ENCODE measurements at places on chromosomes 16 and 17.
A peak's percentile ranks its signal among the peaks of the same experiment; 100 is the strongest.

DNA sequence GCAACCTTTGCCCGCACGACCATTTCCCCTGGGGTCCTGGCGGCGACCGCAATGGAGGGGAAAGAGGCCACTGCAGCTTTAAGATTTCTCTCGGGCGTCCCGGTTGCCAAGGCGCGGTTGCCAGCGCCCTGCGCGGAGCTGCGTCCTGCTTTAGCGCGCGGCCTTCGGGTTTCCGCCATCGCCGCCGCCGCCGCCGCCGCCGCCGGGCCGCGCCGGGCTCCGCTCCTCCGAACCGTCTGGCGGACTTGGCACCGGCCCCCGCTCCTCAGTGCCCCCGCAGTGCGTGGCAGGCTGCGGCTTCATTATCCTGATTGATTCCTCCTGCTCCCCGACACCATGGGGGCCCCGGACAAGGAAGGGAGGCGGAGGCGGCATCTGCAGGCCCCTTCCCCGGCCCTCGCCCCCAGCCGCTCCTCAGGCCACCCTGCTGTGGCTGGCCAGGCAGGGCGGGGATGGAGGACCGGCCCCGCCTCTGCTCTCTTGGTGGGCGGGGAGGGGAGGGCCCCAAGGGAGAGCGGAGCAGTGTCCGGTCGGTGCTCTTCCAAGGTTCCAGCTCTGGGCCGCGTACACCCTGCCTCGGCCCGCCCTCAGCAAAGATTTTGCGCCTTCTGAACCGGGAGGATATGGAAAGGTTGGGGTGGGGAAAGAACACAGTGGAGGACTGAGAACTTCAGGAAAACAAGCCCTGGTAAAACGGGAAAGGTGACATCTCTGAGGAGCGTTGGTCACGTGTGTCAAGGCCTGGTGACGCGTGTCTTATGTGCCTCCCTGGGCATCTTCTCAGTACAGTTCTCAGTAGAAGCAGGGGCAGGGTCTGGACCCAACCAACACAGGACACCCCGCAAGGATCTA is 34.0 kb downstream of the NEUROD2 start:
- peak; percentile 11 for DNase-seq

GRCh38 chr16:84823484-84823883 is 3.7 kb downstream of the CRISPLD2 start:
- no peak for DNase-seq

DNA sequence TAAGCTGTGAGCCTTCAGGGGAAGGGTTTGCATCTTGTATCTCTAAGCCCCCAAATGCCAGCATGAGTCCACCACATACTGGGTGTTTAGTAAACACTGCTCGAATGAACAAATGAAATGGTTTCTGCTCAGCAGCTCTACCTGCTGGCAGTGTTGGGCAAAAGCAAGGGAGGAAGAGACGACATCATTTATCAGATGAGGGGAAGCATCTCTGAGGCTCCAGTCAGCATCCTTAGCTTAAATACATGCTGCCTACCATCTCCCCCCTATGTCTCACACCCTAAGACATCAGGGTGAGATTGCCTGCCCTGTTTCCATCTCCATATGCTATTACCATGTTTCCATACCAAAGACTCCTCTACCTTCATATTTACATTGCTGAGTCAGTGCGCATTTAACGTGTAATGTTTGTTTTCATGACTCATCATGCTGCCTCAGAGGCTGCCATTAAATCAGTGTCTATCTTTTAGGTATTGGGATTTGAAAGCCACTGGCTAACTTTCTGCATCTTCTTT is 379.8 kb downstream of the UTP18 start:
- no peak for DNase-seq

DNA sequence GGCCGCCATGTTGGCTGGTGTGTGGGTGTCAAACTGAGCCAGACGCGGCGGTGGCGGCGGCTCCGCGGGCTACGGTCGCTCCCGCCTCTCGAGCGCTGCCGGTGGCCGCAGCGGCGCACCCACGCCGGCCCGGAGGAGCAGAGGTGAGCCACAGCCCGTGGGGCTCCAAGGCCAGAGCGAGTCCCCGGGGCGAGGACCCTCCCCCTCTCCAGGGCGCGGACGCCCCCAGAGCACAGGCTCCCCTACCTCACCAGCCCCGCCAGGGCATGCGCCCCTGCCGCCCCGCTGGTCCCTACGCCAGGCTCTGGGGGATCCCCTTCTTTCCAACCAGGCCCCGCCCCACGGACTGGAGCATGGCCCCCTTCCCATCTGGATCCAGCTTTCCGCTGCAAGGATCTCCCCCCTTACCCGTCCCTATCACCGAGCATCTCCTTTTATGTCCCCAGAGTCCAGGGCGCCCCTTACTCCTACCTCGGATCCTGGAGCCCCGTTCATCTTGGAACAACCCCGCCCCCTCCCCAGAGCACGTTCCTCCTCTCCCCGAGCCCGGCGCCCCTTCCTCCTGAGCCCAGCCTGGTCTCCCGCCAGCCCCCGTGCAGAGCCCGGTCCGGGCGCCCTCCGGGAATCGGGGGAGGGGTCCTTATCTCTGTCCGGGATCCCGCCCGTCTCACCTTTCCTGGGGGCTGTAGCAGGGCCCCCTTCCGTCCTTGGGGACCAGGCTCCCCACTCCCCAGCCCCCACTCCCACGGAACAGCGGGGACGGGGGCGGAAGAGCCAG is 412 bp downstream of the EPN2 start:
- DNase-seq, result peak; percentile 46

DNA sequence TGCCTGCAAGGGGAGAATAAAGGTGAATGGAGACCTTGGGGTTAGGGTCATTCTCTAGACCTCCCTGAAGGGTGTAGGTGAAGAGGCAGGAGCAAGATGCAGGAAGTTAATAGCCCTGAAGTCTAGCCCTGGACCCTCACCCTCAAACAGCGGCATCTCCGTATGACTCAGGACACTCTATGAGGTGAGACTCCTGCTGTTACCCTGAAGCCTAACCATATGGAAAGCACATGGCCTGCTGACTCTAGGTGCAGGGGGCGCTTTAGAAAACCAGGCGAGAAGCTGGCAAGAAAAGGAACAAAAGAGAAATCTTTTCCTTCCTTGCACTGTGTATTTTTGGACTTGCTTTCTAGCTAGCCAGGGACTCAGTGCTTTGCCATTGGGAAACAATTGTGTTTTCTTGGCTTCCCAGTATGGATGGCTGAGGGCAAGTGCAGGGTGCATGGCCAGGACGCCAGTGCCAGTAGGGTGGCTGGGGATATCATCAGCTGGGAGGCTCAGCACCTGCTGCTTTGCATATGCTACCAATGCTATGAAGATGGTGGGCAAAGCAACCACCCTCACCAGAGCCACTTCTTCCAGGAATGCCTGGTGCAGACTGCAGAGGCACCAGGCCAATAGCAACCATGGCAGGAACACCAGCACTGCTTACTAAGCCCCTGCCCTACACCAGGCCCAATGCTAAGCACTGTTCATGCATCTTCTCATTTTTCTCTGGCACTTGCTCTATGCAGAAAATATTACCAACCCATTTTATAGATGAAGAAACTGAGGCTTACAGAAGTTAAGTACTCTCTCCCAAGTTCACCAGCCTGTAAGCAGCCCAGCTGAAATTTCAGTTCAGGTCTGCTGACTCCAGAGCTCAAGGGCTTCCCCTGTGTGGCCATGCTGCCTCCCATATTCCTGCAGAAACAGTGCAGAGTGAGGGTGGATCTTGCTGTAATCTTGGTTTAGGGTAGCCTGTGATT is 425.1 kb downstream of the SLC39A11 start:
- no peak for DNase-seq

DNA sequence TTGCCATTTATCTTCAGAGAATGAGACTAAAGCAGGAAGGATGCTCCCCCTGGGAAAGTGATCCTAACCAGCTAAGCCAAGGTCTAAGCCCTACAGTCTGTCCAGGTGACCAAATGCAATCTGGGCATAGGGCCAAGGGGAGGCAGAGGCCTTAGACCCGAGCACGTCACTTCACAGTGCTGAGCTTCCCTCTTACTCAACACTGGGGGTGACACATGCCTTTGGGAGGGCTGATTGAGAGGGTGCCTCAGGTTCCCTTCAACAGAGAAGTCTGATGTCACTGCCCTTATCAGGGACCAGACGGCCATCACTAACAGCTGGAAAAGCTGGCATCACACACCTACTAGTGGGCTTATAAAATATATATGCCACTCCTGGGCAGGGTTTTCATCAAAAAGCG is 4.0 kb downstream of the CIAO2B start:
- DNase-seq, result no peak

DNA sequence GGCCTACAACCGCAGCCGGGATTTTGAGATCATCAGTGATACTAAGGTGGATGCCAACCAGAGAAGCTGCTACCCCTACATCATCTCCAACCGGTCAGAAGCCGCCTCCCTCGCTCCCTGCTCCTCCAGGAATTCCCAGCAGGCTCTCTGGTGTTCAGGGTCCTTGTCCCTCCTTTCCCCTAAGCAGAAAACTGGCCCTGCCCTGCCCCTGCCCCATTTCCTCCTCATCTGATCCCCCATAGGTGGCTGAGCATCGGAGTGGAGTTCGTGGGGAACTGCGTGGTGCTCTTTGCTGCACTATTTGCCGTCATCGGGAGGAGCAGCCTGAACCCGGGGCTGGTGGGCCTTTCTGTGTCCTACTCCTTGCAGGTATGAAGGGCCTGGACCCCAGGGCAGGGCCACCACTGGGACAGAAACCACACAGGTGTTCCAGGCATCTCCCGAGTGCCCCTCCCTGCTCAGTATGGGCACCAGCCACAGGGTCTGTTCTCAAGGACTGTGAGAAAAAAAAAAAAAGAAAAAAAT is 29.8 kb downstream of the ANKRD40 start:
- DNase-seq, result no peak

DNA sequence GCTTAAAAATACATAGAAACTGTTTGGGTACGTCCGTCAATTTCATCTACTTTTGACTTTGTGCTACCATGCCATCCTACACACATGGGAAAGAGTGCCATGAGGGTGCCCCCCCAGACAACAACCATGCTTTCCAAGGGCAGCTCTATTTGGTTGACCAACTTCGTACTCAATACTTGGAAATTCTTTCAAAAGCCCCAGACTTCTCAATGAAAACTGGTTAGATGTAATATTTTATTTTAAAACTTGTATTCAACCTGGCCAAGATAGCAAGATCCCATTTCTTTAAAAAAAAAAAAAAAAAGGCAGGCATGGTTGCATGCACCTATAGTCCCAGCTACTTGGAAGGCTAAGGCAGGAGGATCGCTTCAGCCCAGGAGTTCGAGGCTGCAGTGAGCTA is 98.4 kb downstream of the PARN start:
- no peak for DNase-seq

DNA sequence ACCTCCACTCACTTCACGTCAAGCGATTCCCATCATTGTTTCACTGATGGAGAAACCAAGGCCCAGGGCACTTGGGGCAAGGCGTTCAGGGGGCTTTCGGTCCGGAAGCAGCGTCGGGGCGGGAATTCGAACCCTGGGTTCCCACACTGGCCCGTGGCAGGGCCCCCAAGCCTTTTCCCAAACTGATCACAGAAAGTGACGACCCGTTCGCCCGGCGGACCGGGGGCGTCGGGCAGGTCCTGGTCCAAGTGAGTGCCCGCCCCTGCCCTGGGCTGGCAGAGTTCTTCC is 856 bp upstream of the MON1B start:
- no peak for DNase-seq

DNA sequence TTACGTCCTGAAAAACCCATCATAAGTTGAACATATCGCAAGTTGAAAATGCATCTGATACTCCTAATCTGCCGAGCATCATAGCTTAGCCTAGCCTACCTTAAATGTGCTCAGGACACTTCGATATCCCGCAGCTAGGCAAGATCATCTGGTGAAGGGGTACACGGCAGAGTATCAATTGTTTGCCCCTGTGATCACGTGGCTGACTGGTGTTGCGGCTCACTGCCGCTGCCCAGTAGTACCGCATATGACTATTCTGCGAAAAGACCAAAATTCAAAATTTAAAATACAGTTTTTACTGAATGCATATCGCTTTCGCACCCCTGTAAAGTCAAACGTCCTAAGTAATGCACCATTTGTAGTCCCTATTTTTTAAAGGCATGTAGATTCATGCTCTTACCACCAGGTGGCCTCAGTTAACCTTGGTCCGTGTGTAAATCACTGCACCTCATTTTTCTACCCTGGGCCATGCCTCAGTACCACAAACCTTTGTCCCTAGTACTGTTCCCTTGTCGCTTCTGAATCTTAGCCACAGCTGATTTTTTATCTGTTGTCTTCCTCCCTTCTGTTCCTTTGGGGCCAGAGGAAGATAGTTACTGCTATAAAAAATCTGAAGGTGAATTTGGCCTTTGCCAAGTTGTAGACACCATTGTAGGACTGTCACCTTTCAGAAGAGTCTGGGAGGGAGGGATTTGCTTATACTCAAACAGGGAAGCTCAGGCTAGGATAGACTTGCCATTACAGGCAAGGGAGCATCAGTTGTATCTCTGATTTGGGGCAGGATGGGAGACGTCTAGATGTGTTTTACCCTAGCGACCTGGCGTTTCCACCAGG is 34.4 kb downstream of the WWP2 start:
- DNase-seq, result no peak

GRCh38 chr17:57152967-57153528 is 68.0 kb downstream of the AKAP1 start:
- no peak for DNase-seq

DNA sequence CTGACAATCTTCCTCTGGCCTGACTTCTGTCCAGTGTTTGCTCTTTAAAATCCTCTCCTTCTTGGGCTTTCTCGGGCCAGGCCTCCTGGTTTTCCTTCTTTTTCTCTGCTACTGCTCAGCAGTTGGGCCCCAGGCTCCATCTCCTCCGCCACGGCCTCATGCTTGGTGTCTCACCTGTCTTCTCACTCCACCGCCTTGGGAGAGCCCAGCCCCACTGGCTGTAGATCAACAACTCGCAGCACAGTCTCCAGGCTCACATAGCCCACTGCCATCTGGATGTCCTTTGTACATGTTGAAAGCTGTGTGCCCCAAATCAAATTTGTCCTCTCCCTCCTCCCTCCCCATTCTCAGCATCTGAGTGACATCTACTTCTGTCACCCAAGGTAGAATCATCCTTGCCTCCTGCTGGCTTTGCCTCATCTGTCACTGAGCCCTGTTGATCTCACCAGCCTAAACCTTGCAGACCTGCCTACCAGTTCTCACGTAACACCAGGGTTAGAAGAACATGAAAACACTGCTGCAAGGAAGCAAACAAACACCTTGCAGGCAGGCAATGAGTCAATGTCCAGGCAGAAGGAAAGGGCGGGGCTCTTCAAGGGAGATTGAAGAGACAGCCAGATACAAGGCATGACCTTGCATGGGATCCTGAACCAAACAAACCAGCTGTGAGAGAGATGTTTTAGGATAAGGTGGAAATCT is 103.2 kb upstream of the SMURF2 start:
- DNase-seq, result no peak

GRCh38 chr17:71461498-71462169 is 659.2 kb upstream of the SOX9 start:
- DNase-seq, result no peak

DNA sequence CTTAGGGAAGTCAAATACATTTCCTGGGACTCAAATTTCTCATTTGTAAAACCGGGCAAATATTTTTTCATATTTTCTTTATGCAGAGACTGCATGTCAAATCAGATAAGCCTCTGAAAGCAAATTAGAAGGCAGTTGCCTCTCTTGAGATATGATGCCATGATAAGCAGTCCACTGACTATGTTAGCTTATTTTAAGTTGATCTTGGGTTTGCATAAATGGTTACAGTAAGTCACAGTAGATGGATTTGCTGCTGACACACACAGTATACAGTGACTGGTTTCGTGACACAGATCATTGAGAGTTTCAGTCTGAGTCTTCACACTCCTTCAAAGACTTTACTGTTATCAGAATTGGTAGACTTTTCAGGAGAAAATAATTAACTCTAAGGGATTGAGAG is 927.6 kb upstream of the CDH8 start:
- no peak for DNase-seq

- peak; percentile 13 for DNase-seq
Measured at GRCh38 chr17:33750943-33751701, 458.0 kb upstream of the ASIC2 start.

GRCh38 chr16:77437859-77438258 is 3.0 kb upstream of the ADAMTS18 start:
- DNase-seq, result no peak
